ENCODE measurements at places on chromosomes 11 and 22.

GRCh38 chr22:42948294-42948693, 66.7 kb downstream of the PACSIN2 start:
- peak overlapping the region; percentile 76 for H3K27ac ChIP-seq
- no peaks in the 10 kb centered on the region for H3K27me3 ChIP-seq

DNA sequence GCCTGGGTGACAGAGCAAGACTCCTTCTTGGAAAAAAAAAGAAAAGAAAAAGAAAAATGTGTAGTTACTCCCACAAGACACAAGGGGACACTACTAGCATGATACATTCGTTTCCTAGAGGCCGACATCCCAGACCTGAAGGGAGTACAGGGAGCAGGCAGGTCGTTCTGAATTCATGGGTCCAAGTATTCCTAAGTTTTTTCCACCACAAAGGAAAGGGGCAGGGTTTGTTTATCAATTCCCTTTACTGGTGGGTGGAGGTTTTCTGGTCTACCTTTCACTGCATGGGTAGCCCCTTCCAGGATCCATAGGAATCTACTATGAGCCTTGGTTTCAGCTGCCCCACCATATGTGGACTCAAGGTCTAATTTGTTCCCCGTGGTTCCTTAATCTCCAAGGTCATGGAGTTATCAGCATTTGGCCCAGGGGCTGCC, 11.8 kb downstream of the TIGD3 start:
- H3K27me3 ChIP-seq = no peaks in the 10 kb centered on the region
- no peaks in the 10 kb centered on the region for H3K36me3 ChIP-seq
- no peak overlapping the region for H3K27ac ChIP-seq
- DNase-seq = peak; percentile 67
- H3K4me1 ChIP-seq = peaks cover 10% of the 10 kb centered on the region

GRCh38 chr11:74147199-74147929, 23.4 kb downstream of the C2CD3 start:
- peaks cover 25% of the 10 kb centered on the region for H3K4me1 ChIP-seq
- no peak for DNase-seq
- H3K27ac ChIP-seq = peak overlapping the region; percentile 17
- H3K27me3 ChIP-seq = no peaks in the 10 kb centered on the region

GRCh38 chr11:113675003-113675561, 31.0 kb downstream of the TMPRSS5 start:
- no peaks in the 10 kb centered on the region for H3K36me3 ChIP-seq
- H3K27ac ChIP-seq = no peak overlapping the region
- no peak overlapping the region for H3K4me3 ChIP-seq
- no peaks in the 10 kb centered on the region for H3K27me3 ChIP-seq
- no peaks in the 10 kb centered on the region for H3K4me1 ChIP-seq
- DNase-seq = no peak

DNA sequence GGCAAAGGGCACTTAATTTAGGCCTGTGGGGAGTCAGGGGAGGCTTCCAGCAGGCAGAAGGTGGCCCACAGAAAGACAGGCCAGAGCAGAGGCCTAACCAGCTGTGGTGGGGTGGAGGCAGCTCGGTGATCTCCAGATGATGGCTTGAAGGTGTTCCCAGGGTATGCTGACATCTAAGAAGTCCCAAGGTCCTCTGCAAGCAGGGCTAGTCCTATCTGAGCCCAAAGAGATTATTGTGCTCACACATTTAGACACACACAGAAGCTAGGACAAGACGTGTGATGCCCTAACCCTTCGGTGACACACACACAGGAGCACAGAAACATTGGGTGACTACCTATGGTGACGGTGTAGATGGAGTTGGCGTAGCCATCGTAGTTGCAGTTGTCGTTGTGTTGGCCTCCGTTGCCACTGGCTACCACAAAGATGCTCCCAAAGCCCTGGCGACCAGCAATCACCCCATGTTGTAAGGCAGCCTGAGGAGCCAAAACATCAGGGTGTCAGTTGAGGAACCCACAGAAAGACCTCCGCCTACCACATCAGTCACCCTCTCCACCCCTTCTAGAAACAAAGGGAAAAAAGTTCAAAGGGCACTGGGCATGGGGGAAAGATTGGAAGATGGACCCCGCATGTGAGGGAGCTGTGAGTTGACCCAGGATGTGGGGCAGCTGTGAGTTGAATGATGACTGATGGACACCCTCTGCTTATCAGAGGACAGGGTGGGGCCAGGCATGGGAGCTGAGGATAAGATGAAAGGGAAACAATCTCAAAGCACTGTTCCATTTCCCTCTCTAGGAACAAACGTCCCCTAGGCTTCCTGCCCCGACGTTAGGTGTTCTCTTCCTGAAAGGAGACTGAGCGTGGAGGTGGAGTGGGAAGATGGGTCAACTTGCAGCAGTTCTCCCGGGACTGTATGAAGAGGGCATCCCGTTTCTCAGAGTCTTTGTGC, 7.9 kb downstream of the PCSK7 start:
- no peak overlapping the region for H3K27ac ChIP-seq
- no peak for DNase-seq
- no peak overlapping the region for H3K4me3 ChIP-seq
- no peaks in the 10 kb centered on the region for H3K27me3 ChIP-seq

GRCh38 chr11:73401217-73401923, 25.2 kb downstream of the RELT start:
- H3K27ac ChIP-seq = no peak overlapping the region
- no peak for DNase-seq
- no peaks in the 10 kb centered on the region for H3K4me1 ChIP-seq
- H3K4me3 ChIP-seq = no peak overlapping the region
- no peaks in the 10 kb centered on the region for H3K27me3 ChIP-seq
- H3K36me3 ChIP-seq = no peaks in the 10 kb centered on the region

- H3K27ac ChIP-seq = peak overlapping the region; percentile 94
- peak overlapping the region; percentile 81 for H3K4me3 ChIP-seq
- peaks cover 15% of the 10 kb centered on the region for H3K4me1 ChIP-seq
- no peaks in the 10 kb centered on the region for H3K27me3 ChIP-seq
These were observed 630 bp downstream of the UBASH3B start for GRCh38 chr11:122656073-122656630.

- no peaks in the 10 kb centered on the region for H3K27me3 ChIP-seq
- no peaks in the 10 kb centered on the region for H3K36me3 ChIP-seq
- H3K27ac ChIP-seq = no peak overlapping the region
- no peaks in the 10 kb centered on the region for H3K4me1 ChIP-seq
These were observed 43.9 kb upstream of the LMO1 start for GRCh38 chr11:8307601-8308000.

- no peaks in the 10 kb centered on the region for H3K27me3 ChIP-seq
- H3K4me1 ChIP-seq = peaks cover 27% of the 10 kb centered on the region
- H3K27ac ChIP-seq = no peak overlapping the region
- H3K4me3 ChIP-seq = peak overlapping the region; percentile 48
These were observed 19.0 kb downstream of the KCNQ1 start for GRCh38 chr11:2463766-2464277.

DNA sequence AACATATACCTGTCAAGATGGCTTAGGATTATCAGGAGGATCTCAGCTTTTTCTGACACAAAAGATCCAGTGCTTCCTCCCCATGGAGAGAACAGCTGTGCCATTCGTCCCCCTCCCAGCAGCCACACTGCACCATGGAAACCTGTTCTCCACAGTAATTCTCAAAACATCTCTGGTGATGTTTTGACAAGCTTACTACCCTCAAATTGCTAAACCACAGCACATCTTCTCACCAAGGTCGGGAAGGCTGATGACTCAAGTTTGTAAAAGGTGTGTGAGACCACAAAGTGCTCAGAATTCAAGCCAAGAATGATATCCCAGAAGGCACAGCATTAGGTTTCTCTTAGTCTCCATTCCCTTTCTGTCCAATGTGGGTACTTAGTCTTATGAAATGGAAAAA, 3.9 kb upstream of the RAB38 start:
- H3K4me3 ChIP-seq = no peak overlapping the region
- peaks cover 30% of the 10 kb centered on the region for H3K4me1 ChIP-seq
- DNase-seq = no peak
- H3K36me3 ChIP-seq = no peaks in the 10 kb centered on the region
- H3K27me3 ChIP-seq = no peaks in the 10 kb centered on the region
- H3K27ac ChIP-seq = no peak overlapping the region

DNA sequence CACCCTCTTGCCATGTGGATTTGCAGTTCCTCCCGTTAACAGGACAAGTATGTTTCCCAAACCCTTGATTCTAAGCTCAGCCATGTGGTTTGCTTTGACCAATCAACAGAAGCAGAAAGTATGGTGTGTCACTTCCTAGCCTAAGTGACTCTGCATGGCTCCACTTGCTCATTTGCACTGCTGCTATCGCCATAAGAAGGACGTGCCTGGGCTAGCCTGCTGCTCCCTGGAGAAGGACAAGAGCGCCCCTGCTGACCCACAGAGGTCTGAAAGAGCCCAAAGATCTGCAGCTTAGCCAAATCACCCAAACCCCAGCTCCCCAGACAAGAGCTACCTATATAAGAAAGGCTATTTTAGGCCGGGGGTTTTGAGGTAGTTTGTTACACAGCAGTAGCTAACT, 18.0 kb downstream of the TBRG1 start:
- no peaks in the 10 kb centered on the region for H3K4me1 ChIP-seq
- H3K36me3 ChIP-seq = no peaks in the 10 kb centered on the region
- H3K4me3 ChIP-seq = no peak overlapping the region
- no peaks in the 10 kb centered on the region for H3K27me3 ChIP-seq
- no peak for DNase-seq

- H3K27ac ChIP-seq = no peak overlapping the region
- DNase-seq = no peak
- H3K27me3 ChIP-seq = peaks cover 4% of the 10 kb centered on the region
- H3K36me3 ChIP-seq = no peaks in the 10 kb centered on the region
- H3K4me3 ChIP-seq = no peak overlapping the region
These were observed 22.9 kb downstream of the TUB start for GRCh38 chr11:8103909-8104308.

DNA sequence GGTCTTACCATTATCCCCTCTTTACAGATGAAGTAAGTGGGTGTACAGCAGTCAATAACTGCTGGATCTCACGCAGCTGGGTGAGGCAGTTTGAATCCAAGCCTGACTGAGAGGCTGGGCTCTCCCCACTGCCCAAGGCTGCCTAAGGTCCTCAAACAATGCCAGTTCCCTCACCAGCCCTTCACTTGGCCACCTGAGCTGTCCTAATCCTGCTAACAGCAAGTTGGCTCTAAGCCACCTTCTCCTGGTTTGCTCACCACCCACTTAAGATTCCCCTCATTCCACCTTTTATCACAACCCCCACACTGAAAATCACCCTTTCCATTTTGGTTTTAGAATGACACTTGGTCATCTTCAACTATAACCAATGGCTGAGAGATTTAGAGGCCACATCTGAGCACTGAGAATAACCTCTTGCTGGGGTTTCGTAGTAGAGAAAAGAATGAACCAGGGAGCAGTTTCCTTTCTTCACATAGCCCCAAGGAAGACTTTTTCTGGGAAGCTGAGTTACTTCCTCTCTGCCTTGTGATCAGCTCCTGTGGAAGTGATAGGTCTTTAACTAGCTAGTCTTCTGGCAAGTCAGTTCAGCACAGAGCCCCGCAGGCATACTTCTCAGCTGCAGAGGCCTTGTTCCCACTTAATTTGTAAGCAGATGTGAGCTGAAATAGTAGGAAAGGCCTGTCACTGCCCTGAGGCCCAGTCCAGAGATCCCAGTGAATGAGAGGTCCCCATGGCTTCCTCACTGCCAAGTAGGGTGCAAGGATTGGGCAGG, 57.8 kb upstream of the TTC12 start:
- no peaks in the 10 kb centered on the region for H3K4me1 ChIP-seq
- H3K27me3 ChIP-seq = peaks cover 43% of the 10 kb centered on the region
- no peak overlapping the region for H3K4me3 ChIP-seq
- no peak overlapping the region for H3K27ac ChIP-seq
- no peaks in the 10 kb centered on the region for H3K36me3 ChIP-seq
- DNase-seq = no peak

DNA sequence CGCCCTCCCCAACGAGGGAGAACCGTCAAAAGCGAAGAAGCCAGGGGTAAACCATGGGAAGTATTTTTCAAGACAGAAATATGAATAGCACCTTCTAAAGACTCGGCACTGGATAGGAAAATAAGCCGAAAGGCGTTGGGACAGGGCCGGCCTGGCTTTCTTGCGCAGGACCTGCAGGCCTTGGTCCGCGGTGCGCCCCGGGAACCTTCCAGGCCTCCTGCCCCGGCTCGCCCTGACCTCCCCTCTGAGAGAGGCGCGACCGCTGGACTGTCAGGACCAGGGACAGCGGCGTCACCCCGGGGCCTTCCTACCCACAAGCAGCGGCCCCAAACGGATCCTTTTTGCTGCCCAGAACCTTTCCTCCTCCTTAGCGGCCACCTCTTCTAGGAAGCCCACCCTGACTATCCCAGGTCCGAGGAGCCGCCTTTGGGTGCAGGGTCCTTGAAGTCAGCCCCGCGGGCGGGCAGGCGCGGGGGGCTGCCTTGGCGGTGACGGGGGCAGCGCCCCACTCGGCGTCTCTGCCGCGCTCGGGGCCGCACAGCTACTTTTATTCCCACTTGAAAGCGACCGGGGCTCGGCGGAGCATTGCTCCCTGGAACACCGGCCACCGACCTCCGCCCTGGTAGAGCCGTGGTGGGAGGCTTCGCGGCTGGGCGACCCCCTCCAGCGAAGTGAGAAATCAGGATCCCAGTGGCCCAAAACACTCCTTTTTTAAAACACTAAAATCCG, 650 bp upstream of the MAPK11 start:
- peak overlapping the region; percentile 65 for H3K4me3 ChIP-seq
- no peak for DNase-seq
- H3K27ac ChIP-seq = peak overlapping the region; percentile 49

- H3K27ac ChIP-seq = no peak overlapping the region
- H3K27me3 ChIP-seq = no peaks in the 10 kb centered on the region
- H3K4me1 ChIP-seq = no peaks in the 10 kb centered on the region
- DNase-seq = no peak
- no peak overlapping the region for H3K4me3 ChIP-seq
These were observed 234.8 kb downstream of the CASP12 start for GRCh38 chr11:104663190-104664140.

GRCh38 chr22:29315286-29316140, at the start of gene RASL10A:
Gene RASL10A (minus strand): TSS chr22:29315697. CDS start chr22:29315246, 451 bp downstream.
- DNase-seq = no peak
- no peaks in the 10 kb centered on the region for H3K27me3 ChIP-seq
- H3K27ac ChIP-seq = no peak within 1 kb of the TSS
- H3K4me1 ChIP-seq = peaks cover 18% of the 10 kb centered on the region

GRCh38 chr11:78783846-78784245, 209.2 kb upstream of the NARS2 start:
- no peak overlapping the region for H3K27ac ChIP-seq
- H3K36me3 ChIP-seq = no peaks in the 10 kb centered on the region
- H3K4me3 ChIP-seq = no peak overlapping the region
- peaks cover 38% of the 10 kb centered on the region for H3K27me3 ChIP-seq
- H3K4me1 ChIP-seq = no peaks in the 10 kb centered on the region

DNA sequence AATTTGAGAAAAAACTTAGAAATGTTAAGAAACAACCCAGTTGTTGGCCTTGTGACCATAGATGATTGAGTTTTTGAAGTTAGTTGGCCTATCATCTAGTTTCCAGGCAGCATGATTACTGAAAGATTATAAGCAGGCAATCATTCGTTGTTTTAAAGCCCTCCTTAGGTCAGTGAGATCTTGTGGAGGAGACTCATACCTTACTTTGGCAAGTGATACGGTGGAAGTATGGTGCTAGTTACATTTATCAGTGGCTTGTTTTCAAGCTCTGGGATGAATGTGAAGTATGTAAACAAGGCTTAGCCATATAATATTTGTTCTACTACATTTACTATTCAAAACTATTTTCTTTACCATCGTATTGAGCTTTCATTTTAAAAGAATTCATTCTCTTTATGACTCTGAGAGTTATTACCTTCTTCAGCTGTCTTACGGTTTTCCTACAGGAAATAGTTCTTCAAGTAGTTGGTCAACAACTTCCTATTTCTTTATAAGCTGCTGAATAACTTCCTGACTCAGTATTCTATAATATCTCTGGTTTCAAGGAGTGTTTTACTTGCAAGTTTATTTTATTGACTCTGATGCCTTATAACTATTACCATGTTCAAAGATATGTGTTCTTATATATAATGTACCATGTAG, 7.3 kb downstream of the YAP1 start:
- no peak overlapping the region for H3K27ac ChIP-seq
- H3K4me1 ChIP-seq = peaks cover 91% of the 10 kb centered on the region
- DNase-seq = no peak
- H3K36me3 ChIP-seq = peaks cover 16% of the 10 kb centered on the region

Measured in HCT116 (cell line).